B cell (primary cell): ENCODE measurements at places on chromosomes 5 and 9.

- DNase-seq: no peak
Measured at GRCh38 chr5:157267025-157267424, 1.1 kb downstream of the CYFIP2 start.

GRCh38 chr5:66551945-66552344 lies 44.2 kb upstream of the MAST4 start:
- no peak for DNase-seq

- no peak for DNase-seq
Measured at GRCh38 chr9:20402273-20402875, 219.9 kb downstream of the MLLT3 start.

GRCh38 chr9:130924448-130924788 lies 14.6 kb downstream of the FIBCD1 start:
- DNase-seq: no peak

- no peak for DNase-seq
Measured at GRCh38 chr9:87122947-87123685, 175.8 kb upstream of the GAS1 start.

- no peak for DNase-seq
Measured at GRCh38 chr5:152264645-152265254, 140.3 kb downstream of the NMUR2 start.

- DNase-seq: no peak
Measured at GRCh38 chr5:97043511-97043910, 98.9 kb downstream of the LIX1 start.

GRCh38 chr5:493119-493701 lies 31.0 kb downstream of the SLC9A3 start:
- DNase-seq: no peak

DNA sequence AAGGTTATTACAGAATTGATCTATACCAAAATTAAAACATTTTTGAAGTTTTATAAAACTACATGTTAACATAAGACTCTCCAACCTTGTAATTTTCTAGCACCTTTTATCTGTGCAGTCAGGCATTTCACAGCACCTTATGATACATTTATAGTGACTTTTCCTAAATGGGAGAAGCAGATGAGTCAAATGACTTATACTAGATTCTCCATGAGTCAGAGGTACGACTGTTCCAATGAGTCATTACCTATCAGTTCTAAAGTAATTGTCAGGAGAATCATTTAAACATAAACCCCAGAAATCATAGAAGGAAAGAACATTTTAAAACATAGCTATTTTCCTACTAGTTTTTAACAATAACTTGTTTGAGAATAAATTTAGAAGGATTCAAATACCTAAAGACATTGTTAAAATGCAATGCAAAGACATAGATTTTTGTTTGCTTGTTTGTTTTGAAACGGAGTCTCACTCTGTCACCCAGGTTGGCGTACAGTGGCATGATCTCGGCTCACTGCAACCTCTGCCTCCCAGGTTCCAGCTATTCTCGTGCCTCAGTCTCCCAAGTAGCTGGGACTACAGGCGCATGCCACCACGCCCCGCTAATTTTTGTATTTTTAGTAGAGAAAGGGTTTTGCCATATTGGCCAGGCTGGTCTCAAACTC lies 34.7 kb upstream of the DMXL1 start:
- no peak for DNase-seq

DNA sequence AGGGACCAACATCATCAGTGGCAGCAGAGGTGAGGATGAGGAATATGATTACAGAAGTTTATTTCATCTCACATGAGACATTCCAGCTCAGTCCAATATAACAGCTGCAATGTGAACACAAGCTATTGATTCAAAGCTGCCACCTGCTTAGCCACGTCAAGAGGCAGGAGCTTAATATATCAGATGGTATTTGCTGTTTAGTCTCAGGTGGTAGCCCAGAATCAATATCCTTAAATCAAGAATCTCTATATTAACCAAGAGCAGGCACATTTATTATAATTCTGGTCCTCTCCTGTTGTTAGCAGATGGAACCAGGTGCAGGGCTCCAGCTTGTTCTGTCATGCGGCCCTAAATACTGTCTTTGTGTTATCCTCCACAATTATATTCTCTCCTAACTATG lies 431.6 kb downstream of the ICE1 start:
- DNase-seq: no peak

- no peak for DNase-seq
Measured at GRCh38 chr5:136035837-136036236, 7.0 kb downstream of the TGFBI start.

DNA sequence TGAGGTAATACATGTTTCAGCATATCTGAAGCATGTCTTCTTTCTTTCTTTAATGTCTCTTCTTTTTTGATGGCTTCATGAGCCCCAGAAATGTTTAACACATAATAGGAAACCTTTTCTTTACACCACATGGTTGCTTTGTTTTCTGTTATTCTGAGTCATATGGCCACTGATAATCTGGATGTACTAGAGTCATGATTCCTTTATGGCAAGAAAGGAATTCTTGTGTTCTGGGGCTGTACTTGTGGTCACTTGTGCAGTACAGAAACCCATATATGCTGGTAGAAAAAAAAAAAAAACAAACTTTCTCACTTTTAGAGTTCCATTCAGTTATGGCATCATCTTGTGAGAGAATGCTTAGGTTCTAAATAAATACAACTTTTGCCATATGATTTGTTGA lies 1669.3 kb upstream of the CDH9 start:
- no peak for DNase-seq

DNA sequence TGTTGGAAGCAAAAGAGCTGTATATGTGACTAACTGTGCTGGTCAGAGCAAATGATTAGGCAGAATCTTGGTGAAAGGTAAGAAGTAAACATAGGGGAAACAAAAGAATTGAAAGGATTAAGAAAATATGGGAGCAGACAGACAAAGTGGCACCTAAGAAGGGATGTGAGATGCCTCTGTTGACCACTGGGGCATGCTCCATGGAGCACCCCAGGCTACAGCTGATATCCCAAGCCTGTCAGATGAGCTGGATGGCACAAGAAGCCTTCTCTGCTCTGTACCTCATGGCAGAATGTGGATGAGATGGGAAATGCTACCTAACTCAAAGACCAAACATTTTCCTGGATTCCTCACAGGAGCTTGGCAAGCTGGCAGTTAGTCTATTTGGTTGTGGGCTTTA lies 89.3 kb upstream of the SLIT3 start:
- no peak for DNase-seq

DNA sequence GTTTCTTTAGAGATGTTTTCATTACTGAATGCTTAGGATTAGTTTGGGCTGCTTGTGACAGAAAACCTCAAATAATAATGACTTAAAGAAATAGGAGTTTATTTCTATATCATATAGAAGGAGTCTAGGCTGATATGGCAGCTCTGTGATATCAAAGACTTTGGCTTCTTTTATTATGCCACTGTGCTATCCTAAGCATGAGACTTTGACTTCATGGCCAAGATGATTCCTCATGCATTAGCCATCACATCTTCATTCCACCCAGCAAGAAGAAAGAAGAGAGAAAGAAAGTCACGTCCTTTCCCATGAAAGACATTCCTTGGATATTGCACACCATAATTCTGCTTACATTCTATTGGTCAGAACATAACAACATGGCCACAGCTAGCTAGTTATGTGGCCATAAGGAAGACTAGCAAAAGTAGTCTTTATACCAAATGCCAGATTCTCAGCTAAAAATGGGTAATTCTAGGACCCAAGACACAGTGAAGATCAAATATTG lies 76.2 kb downstream of the DAPK1 start:
- no peak for DNase-seq

DNA sequence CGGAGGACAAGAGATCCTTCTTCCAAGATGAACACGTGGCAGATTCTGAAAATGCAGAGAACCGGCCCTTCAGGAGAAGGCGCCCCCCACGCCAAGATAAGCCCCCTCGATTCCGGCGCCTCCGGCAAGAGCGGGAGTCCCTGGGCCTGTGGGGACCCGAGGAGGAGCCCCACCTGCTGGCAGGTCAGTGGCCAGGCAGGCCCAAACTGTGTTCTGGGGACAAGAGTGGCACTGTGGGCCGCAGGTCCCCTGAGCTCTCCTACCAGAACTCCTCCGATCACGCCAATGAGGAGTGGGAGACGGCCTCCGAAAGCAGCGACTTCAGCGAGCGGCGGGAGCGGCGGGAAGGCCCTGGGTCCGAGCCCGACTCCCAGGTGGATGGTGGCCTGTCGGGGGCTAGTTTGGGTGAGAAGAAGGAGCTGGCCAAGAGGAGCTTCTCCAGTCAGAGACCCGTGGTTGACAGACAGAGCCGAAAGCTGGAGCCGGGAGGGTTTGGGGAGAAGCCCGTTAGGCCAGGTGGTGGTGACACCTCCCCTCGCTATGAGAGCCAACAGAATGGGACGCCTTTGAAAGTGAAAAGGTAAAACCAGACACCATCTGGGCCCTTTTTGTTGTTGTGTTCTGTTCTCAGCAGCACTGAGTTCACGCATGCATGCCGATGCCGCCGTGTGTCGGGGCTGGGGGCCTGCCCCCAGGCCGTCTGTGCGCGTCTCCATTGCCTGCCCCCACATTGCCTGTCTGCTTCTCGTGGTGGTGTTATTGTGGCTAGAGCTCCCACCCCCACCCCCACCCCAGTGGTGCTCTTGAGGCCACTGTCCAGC lies 26.6 kb upstream of the POMT1 start:
- DNase-seq: no peak

DNA sequence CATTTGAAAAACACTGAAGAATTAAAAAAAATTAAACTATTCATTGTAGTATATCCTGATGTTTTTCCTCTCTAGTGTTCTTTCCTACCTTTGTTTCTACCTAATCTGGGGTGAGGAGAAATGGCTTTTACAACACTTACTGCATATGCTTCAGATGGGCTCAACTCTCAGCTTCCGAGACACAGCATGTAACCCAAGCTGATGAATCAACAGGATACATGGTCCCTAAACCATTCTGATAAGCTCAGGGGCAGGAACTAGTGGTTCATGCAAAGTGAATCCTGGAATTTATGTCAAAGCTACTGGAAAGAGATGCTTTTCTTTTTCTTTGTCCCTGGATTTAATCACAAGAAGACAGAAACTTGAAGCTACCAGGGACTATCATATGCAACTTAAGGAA lies 672.5 kb upstream of the RORB start:
- DNase-seq: no peak

DNA sequence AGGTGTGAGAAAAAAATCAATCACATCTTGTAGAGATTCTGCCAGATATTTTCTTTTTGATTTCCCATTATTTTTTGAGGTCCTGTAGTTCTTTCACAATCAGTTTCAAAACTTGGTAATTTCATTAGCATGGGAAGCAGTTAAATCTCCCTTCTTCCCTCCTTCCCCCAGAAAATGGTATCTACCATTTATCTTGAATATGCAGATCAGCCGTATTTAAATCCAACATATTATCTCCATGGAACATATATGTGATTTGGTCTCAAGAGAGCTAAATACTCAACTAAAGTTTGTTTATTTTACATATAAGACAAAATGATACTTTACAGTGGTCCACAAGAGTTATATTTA lies 1034.8 kb downstream of the CDH12 start:
- no peak for DNase-seq

GRCh38 chr9:20290257-20290656 lies 332.0 kb downstream of the MLLT3 start:
- DNase-seq: no peak

GRCh38 chr9:88831713-88832407 lies 159.4 kb upstream of the S1PR3 start:
- peak; percentile 20 for DNase-seq

GRCh38 chr5:68378204-68378820 lies 162.8 kb downstream of the PIK3R1 start:
- no peak for DNase-seq
